Activated naive CD8-positive, alpha-beta T cell treated with anti-CD3 and anti-CD28 coated beads, Interleukin-2, amount 50 U/mL, for 16 hours (primary cell): ENCODE measurements at places on chromosomes 13 and 19.

- no peak for DNase-seq
Observed at GRCh38 chr13:80329250-80329649, 11.7 kb downstream of the SPRY2 start.

DNA sequence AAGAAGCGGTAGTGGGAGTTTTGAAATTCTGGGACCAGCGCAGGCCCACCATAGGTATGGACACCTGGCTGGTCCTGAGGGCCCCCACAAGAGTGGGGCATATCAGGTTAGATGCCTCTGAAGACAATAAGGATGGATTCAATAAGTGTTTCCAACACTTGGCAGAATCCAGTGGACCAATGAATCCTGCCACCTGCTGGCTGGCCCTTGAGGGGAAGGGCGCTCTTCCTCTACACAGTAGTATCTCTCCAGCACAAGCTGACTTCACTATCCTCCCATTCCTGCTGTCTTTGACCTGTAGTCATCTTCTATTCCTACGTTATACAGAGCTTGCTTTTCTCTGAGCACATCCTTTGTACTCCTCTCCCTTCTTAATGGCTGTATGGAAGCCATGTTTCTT, 199.7 kb upstream of the TSHZ3 start:
- no peak for DNase-seq

- DNase-seq = no peak
Observed at GRCh38 chr19:18682807-18683108, 722 bp upstream of the CRTC1 start.

GRCh38 chr19:10219678-10220077, 11.5 kb downstream of the S1PR2 start:
- DNase-seq = no peak

DNA sequence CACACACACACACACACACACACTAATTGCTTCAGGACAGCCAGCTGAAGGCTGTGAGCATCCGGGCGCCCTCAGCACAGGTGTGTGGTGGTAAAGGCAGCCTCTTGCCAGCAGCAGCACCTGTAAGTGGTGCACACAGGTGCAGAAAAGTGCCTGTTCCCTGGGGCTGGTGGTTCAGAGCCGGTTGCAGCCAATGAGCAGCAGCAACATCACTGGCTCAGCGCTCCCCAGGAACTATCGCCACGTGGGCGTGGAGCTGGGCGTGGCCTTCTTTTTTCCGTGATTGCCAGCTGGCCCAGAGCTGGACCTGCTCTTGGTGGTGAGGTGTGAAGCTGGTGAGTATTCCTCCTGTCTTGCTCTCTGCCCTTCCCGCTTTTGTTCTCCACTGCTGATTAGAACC, at the start of gene NLRP5:
Gene NLRP5, plus strand, starts transcription at position 289 of the 400 bp plus-strand sequence.
- no peak for DNase-seq

DNA sequence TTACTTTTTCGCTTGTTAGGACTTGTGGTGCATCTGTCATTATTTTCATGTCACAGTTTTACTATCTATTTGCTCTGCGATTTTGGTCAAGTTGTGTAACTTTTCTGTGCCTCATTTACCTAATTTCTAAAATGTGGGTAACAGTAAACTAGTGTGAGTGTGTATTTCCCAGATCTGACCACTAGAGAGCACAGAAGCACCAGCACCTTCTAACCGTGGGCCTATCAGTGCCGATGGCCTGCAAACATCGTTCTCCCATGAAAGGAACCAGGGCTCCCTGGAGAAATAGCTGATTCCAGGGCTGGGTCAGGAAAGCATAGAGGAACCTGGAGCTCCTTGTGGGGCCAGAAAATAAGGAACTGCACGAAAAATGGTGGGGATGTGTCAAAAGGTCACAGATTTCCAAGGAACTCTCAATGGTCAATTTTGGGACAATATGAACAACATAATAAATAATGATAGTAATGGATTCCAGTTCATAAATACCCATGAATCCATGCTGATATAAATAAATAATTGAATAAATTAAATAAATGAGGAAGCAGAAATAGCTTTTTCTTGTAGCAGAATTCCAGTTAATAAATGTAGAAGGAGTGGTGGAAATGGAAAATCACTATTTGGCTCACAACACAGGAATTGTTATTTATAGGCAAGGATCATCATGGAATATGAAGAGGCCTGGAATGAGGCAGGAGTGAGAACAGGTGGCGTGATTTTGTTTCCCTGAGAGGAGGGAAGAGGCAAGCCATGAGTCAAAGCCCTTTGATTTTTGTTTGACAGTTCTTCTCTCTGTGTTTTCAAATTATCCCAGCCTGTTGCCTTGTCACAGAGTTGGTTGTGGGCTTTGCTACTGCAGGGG, 31.1 kb downstream of the CEACAM8 start:
- no peak for DNase-seq

- no peak for DNase-seq
Observed at GRCh38 chr13:113924184-113924901, 49.5 kb downstream of the C13orf46 start.

DNA sequence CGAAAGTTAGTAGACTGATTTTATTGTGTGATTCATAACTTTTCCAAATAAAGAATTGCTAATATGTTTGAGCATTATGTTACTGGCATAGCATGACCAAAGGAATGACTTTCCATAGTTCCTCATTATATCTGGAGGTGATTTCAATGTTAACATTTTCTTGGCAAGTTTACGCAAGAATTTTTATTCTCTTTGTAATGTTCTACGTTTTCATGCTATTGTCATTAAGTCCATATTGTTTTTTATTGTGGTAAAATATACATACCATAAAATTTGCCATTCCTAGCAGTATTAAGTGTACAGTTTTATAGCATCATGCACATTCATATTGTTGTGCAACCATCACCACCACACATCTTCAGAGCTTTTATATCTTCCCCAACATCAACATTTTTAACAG, 14.8 kb downstream of the KCTD12 start:
- DNase-seq = no peak

DNA sequence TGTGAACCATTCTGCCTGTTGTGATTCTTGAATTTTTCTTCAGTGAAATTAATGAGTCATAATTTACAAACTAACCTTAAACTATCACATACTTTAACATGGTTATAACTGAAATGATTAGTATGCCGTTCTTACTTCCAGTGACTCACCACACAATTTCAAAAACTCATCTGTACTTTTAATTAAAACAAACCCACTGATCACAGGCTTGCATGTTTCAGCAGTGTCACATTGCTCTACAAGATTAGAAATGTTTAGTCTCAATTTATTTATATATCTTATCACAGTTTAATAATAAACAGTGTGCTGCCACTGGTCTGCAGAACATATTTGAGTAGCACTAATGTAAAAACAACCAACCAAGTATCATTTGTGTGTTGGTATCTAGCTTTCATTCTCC, 2227.9 kb upstream of the PCDH20 start:
- no peak for DNase-seq

- no peak for DNase-seq
Observed at GRCh38 chr13:33323801-33324510, 38.4 kb upstream of the STARD13 start.
